CD8-positive, alpha-beta T cell (primary cell): ENCODE measurements at places on chromosomes 2 and 18.

DNA sequence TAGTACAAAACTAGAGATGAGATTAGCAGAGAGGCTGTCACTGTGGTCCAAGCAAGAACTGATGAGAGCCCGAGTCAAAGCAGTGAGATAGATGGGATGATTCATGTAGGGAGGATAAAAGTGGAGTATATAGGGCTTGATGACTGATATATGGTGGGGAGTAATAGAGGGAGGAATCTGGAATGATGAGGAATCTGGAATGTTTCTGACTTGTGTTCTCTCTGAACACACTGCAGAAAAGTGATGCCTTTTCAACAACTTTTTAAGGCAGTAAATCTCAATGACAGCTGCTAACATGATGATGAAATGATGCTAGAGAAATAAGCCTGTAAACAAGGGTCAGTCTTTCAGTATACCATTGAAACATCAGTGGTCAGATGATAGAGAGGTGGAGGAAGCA is 143.5 kb upstream of the SP5 start:
- no peak for DNase-seq

DNA sequence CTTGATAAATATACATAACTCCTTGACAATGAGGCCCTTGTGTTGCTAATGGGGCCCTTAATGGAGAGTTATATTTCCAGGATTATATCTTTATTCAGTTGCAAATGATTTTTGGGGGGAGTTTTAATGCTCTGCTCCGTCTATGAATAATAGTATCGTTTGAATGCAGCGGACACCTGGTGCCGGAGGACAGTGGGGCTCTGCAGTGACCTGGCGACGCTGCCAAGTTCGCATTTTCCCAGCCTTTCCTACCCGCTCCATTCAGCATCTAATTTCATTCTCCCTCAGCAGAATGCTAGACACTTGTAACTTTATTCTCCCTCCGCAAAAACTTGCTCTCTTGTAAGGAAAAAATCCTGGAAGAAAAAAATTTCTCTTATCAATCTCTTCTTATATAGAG is 257.6 kb upstream of the SALL3 start:
- DNase-seq = no peak

DNA sequence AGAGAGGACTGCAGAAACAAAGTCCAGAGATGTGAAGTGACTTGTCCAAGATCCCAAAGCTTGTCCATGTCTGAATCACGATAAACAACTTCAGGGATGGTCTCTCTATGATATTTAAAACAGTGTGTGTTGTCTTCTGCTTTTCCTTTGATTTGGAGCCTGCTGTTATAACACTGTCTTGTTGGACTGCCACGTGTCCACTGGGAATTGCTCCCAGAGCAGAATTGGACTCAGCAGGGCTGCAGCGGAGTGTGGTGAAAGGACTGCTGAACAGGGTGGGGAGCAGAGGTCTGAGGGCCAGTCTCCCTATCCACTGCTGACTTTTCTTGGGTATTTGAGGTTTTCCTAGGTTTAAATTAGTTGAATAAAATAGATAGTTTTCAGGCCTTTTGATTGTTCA is 68.3 kb downstream of the IL1R2 start:
- no peak for DNase-seq

DNA sequence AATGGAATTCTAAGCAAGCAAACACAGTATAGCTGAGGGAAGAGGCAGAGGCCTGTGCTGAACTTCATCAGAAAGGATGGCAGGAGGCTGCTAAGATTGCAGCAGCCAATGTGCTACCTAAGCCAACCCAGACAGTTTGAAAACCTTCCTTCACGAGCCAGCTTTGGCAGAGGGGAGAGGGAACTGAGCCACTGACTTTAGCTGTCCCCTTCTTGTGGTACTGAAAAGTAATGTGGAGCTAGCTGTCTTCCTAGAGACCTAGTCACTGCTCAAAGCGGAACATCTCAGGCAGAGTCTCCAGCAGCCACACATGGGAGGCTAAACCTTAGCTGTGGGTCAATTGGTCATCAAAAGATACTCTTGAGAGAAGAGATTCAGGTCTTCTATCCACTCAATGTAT is 419.0 kb downstream of the FBXO15 start:
- no peak for DNase-seq
